ENCODE measurements at places on chromosomes 11 and 22.

DNA sequence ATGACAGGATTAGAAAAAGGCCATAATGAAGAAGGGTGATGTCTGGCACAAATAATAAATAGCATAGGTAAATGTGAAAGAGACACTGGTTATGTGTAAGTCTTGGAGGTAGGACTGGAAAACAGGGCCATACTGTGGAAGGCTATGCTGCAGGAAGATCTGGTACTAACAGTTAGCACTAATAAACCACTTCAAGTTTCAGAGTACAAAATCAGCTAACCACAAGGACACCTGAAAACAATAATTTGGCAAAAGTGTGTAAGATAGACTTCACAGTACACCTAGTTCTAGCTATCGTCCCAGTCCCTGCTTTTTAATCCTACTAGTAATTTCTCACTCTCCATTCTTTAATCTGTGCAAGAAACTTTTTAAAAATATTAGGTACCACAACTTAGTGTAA lies 44.3 kb downstream of the CWF19L2 start:
- H3K4me1 ChIP-seq = no peaks in the 10 kb centered on the region
- H3K36me3 ChIP-seq = no peaks in the 10 kb centered on the region
- no peaks in the 10 kb centered on the region for H3K27me3 ChIP-seq
- DNase-seq = no peak
- no peak overlapping the region for H3K27ac ChIP-seq

DNA sequence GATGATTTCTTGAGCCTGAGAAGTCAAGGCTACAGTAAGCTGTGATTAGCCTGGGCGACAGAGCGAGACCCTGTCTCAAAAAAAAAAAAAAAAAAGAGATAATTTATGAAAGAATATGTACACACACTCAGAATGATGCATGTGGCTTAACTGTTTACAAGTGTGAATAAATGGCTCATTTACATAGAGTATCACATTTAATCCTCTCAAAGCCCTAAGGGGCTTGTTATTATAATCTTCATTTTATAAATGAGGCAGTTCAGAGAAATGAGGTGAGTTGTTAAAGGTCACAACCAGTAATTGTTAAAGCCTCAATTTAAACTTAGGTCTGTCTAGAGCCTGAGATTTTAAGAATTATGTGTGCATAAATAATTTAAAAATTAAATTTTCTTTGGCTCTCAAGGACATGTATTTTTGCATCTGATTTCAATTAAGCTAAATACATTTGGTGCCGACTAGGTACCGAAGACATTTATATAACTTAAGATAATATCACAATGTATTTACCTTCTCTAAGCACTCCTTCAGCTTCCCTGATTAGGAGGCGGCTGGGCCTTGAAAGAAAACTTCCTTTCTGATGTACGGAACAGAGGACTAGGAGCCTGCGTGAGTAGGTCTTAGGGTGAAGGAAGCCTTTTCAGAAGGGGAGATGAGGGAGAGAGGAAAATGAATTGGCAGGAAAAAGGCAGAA lies 28.5 kb upstream of the DDX6 start:
- no peaks in the 10 kb centered on the region for H3K27me3 ChIP-seq
- no peaks in the 10 kb centered on the region for H3K36me3 ChIP-seq
- DNase-seq = no peak

- no peak overlapping the region for H3K27ac ChIP-seq
- DNase-seq = no peak
- no peak overlapping the region for H3K4me3 ChIP-seq
- H3K4me1 ChIP-seq = no peaks in the 10 kb centered on the region
- no peaks in the 10 kb centered on the region for H3K36me3 ChIP-seq
Observed at GRCh38 chr11:61684870-61685616, 4.9 kb downstream of the DAGLA start.

- no peak overlapping the region for H3K27ac ChIP-seq
- no peaks in the 10 kb centered on the region for H3K27me3 ChIP-seq
- DNase-seq = no peak
- no peaks in the 10 kb centered on the region for H3K36me3 ChIP-seq
- no peak overlapping the region for H3K4me3 ChIP-seq
Observed at GRCh38 chr22:31639436-31640039, 22.5 kb downstream of the PISD start.

- no peak for DNase-seq
- no peak overlapping the region for H3K27ac ChIP-seq
- H3K36me3 ChIP-seq = no peaks in the 10 kb centered on the region
- H3K4me3 ChIP-seq = no peak overlapping the region
- no peaks in the 10 kb centered on the region for H3K4me1 ChIP-seq
- no peaks in the 10 kb centered on the region for H3K27me3 ChIP-seq
Observed at GRCh38 chr11:46202149-46202548, 75.3 kb upstream of the CREB3L1 start.

GRCh38 chr22:48927591-48927990 lies 900.1 kb downstream of the BRD1 start:
- no peak for DNase-seq
- no peak overlapping the region for H3K4me3 ChIP-seq
- H3K4me1 ChIP-seq = no peaks in the 10 kb centered on the region
- no peaks in the 10 kb centered on the region for H3K36me3 ChIP-seq
- H3K27ac ChIP-seq = no peak overlapping the region
